ENCODE measurements at places on chromosomes 4 and X.

GRCh38 chrX:154750301-154751202, at the start of gene GAB3:
GAB3 (minus strand) TSS chrX:154751077; CDS start chrX:154751025, 52 bp downstream.
- DNase-seq: no peak

GRCh38 chr4:166924424-166924823, 309.9 kb downstream of the SPOCK3 start:
- no peak for DNase-seq

DNA sequence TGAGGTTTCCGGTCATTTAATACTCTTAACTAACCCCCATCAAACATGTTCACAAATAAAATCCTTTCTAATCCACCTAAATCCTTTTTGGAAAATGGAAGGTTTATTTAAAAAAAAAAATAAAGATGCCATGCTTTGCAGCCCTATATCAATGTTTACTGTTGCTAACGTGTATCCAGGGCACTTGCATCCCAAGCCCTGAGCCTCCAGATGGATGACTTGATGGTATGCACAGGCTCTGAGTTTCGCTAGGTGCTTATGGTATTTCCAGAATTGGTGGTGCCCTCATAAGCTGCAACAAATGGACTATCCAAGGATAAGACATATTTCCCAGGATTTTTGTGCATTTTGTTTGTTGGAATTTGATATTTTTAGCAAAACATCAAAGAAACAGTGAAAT, 257.7 kb downstream of the PRDM5 start:
- DNase-seq: no peak

DNA sequence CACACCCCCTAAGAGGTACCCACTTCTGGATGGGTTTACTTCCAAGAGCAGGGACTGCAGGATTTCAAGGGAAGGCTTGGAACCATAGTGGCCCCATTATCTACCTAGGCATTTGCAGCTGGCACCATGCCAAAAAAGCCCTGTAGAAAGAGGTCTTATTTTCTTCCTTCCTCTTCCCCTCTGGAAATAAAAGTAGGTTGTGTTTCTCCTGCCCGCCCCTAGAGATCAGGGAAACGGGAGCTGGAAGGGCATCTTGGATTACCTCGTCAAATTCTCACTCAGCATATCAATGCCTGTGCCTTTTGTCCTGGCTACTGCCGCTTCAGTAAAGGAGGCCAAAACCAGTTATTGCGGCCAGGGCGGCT, 1.6 kb downstream of the SCD5 start:
- DNase-seq: no peak

GRCh38 chrX:134908356-134908755, 82.4 kb upstream of the SMIM10 start:
- peak; percentile 51 for DNase-seq

DNA sequence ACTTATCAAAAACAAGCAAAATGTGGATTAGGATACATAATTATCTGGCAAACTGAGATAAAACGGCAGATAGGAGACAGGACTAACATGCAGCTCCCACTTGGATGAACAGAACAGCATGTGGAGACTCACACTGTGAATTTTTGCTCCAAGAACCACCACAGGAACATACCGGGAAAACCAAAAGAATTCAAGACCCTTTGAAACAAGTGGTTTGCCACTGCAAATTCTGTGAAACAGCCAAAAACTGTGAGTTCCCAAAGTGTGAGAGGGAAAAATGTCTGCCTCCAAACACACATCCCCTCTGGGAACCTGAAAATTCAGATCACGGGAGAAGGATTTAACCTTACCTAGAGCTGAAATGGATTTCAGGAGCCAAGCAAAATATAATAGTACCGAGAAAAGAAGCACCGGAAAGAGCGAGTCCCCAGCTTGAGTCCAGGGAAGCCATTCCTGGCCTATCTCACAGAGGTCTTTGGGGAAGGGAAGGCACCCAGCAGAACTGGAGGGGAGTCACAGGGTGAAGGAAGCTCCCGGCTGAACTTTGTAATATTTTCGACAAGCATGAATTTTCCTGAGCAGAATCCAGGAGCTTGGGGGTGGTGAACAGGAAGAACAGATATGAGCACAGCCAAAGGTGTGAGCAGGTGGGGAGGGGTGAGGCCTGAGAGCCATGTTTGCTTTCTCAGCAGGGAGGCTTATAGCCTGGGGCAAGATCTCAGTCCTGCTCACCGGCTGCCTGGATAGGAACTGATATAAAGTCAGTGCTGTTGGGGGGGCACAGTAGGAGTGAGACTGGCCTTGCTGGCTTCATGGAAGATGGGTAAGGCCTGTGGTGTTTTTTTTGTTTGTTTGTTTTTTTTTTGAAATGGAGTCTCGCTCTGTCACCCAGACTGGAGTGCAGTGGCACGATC, 23.9 kb downstream of the MANBA start:
- no peak for DNase-seq

- DNase-seq: no peak
Observed at GRCh38 chr4:17786567-17786966, 5.1 kb upstream of the FAM184B start.

GRCh38 chr4:39565878-39566600, 38.8 kb upstream of the UGDH start:
- peak; percentile 89 for DNase-seq

Data from foreskin fibroblast (primary cell).